ENCODE measurements at places on chromosomes 11 and 22. TPM values are rescaled to one million over a fixed set of nuclear protein-coding genes. Genes with fewer than 3 reads are reported as not detected.

NXPE2 gene
- not detected for total RNA-seq

CHEK2 gene
- 14.0 TPM for total RNA-seq

FGF3 gene
- not detected for total RNA-seq

GRCh38 chr11:126612671-126613070 lies 257.2 kb downstream of the ST3GAL4 start:
- no peak for DNase-seq

DNA sequence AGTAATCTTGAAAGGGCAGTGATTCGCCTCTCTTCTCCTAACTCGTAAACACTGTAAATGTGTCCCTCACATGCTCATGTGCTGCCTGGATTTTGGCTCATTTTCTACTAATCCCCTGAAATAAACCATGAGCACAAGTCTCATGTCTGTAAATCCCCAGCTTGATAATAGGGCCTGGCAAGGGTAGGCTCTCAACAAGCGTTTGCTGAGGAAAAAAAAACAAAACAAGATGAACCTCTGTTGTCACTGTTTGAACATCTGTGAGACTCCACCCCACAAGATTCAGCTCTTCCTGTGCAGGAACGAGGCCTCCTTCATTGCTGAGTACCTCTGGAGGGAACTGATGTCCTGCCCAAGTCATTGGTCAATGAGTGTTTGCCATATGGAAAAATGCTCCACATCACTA lies 4.5 kb upstream of the CYB5R2 start:
- DNase-seq: no peak

DNA sequence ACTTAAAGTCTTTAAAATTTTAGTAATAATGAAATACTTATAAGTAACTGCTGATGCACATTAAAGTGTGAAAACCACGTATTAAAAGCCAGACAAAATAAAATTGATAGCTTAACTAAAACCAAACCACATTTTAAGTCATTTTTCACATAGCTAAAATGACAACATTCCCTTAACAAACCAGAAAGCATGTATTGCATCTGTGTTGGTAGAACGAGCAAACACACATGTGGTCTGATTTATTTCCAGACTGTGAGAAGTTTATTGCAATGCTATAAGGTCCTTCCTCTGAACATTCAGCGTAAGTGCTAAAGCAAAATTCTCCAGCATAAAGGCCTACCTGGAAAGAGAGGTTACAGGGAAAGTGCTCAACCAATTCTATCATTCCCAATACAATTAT lies 57.8 kb downstream of the ARHGAP20 start:
- DNase-seq: no peak
